Panc1 (cell line): ENCODE measurements at places on chromosomes 5 and 9.

GRCh38 chr9:103530934-103531333 is 535.8 kb downstream of the CYLC2 start:
- H3K27ac ChIP-seq = no peak overlapping the region
- H3K36me3 ChIP-seq = no peaks in the 10 kb centered on the region
- no peaks in the 10 kb centered on the region for H3K27me3 ChIP-seq
- H3K4me3 ChIP-seq = no peak overlapping the region

GRCh38 chr9:36035006-36035405 is 1.7 kb upstream of the RECK start:
- peaks cover 22% of the 10 kb centered on the region for H3K27me3 ChIP-seq
- peaks cover 9% of the 10 kb centered on the region for H3K4me1 ChIP-seq
- no peak overlapping the region for H3K27ac ChIP-seq
- DNase-seq = no peak
- no peaks in the 10 kb centered on the region for H3K36me3 ChIP-seq
- no peak overlapping the region for H3K4me3 ChIP-seq

GRCh38 chr5:146718609-146719008 is 159.9 kb downstream of the PPP2R2B start:
- no peak for DNase-seq
- H3K27ac ChIP-seq = no peak overlapping the region
- H3K36me3 ChIP-seq = no peaks in the 10 kb centered on the region
- no peak overlapping the region for H3K4me3 ChIP-seq

- no peak overlapping the region for H3K4me3 ChIP-seq
- DNase-seq = no peak
- no peaks in the 10 kb centered on the region for H3K27me3 ChIP-seq
- no peaks in the 10 kb centered on the region for H3K4me1 ChIP-seq
These were observed 72.0 kb upstream of the ENTREP1 start for GRCh38 chr9:69253057-69253456.

DNA sequence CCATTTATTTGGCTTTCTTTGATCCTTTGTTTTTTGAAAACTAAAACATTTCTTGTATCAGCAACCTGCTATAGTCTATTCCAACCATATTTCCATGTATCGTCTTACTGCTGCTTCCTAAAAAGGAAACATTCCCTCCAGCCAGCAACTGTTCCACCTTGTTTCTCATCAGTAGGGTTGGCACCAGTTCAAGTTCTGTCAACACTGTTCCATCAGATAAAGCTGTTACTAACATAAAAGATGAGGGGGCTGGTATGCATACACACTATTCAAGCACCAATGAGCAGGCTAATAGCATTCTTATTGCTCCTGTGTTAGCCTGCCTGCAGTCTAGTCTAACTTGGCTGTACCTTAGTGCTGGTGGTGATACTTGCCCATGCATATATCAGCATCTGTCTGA is 178.3 kb downstream of the CWC27 start:
- H3K4me1 ChIP-seq = no peaks in the 10 kb centered on the region
- no peak overlapping the region for H3K4me3 ChIP-seq
- H3K27ac ChIP-seq = no peak overlapping the region
- DNase-seq = no peak
- H3K36me3 ChIP-seq = no peaks in the 10 kb centered on the region
